CD4-positive, alpha-beta T cell treated with Interleukin-6 for 4 hours (primary cell): ENCODE measurements at places on chromosomes 16 and 17.

DNA sequence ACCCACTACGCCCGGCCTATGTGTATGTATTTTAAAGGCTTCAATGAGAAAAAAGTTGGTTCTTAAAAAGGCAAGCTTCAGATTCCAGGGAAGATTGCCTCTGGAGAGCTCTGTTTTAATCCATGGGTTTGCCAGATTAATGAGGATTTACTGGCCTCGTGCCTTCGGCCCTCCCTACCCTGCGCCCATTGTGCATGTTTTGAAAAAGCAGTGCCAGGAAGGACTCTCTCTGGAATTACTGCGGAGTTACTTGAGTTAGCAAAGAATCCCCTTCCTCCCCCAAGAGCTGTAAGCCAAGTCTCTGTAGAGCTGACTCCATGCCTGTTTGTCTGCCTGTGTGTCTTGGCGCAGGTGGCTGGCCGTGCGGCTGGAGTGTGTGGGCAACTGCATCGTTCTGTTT is 98.9 kb downstream of the ABCC6 start:
- no peak for DNase-seq

- no peak for DNase-seq
These were observed 237.3 kb upstream of the TNRC6C start for GRCh38 chr17:77720946-77721845.

DNA sequence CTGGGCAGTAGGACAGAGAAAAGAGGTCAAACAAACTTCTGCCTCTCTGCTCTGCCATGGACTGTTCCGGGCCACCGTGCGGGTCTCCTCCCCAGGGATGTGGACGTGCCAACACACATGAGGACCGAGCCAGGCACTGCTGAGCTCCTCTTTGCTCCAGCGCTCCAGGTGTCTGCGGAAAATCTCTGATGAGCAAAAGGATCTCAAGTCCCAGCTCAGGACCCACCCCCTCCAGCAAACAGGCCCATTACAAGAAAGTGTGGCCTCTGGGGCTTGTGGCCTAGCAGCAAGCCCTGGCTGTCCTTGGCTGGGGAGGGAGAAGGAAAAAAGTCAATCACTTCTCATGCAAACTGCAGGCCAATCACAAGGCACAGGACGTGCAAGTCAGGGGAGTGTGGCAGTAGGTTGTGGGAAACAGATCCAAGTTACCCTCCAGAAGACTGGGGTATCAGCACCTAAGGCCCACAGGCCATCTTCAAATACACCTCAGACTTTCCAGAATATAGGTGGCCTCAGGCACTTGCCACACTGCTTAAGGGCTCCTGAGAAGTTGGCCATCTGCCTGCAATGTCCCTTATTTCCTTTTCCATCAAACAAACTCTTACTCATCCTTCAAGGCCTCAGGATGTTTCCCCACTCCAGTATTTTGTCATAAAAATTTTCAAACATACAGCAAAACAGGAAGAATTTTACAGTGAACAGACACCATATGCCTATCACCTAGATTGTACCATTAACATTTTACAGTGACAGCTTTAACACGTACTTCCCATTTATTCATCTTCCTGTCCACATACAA is 36.0 kb upstream of the SREBF1 start:
- DNase-seq, result no peak

DNA sequence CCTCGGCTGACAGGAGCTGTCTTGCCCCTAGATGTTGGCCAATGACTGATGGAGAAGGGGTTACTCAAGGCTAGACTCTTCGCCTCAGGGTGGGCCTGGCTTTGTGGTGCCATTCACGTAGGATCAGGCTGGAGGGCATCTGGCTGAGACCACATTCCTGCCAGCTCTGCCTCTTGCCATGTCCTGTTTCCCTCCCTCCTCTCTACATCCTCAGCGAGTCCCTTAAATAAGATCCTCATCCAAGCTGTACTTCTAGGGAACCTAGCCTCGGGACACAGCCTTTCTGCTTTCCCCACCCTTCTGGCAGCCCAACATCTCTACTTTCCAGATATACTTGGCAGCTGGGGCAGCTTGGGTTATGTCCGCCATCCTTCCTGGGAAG is 27.9 kb upstream of the EFCAB13 start:
- no peak for DNase-seq

DNA sequence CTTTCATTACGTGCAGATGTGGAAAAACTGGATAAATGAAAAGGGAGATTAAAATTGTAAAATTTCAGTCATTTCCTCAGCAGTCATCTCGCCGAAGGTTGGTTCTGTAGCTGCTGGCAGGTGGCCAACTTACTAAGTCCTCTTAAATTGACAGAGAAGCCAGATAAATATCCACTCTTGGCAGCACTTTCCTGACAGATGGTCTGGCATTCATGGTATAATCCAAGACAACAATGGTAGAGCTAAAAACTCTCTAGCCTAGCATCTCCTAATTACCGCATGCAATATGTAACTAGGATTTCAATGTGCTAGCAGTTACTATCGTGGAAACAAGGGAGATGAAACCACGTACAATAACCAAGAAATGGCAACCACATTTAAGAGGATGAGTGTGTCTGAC is 306.3 kb downstream of the CNTNAP4 start:
- no peak for DNase-seq

DNA sequence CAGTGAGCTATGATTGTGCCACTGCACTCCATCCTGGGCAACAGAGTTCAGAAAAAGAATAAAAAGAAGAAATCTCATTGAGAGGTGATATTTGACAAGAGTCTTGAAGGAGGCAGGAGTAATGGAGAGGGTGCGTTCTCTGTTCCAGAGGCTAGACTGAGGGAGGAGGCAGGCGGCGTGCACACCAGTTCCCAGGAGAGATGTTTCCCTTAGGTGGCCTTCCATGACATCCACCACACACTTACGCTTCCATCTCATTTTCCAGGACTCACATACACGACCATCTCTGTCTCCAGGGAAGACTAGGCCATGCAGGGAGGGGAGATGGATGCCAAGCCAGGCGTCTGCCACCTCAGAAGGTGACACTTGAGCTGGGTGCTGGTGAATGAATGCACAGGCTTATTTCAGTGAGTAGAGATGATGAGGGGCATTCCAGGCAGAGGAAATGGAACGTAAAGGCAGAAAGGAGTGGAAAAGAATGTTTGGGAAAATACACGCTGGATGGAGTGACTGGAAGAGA is 25.3 kb upstream of the N4BP1 start:
- no peak for DNase-seq

DNA sequence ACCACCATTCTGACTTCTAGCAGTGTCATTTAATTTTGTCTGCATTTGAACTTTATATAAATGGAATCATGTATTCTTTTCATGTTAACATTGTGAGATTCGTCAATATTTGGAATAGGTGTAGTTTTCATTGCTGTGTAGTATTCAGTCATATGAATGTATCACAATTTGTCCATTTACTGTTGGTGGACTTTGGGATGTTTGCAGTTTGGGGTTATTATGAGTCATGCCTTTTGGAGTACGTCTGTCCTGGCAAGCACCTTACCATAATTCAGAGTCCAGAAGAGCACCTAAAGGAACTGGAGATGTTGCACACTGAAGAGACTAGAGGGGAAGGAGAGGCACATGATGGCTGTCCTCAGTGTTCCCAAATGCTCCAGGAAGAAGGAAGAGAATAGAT is 3.1 kb upstream of the PHKG2 start:
- DNase-seq, result no peak

GRCh38 chr16:31351942-31352325 is 3.0 kb upstream of the ITGAX start:
- no peak for DNase-seq

DNA sequence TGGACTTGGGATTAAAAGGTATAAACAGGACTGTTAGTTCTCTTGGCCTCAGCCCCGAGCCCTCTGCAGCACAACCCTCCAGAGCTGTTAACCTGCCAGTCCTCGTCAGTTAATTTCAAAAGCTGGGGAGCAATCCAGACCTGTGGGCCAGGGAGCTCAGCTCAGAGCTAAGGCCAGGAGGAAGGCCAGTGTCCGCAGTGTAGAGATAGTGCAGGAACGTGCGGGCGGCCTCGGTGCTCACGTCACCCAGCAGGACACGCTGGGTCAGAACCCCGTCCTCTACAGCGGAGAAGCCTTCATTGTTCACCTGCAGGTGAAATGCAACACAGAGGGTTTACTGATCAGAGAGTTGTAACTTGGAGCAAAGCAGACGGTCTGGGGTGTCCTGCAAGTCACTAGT is 15.4 kb upstream of the NLRC3 start:
- no peak for DNase-seq

GRCh38 chr17:35892091-35893035 is 12.2 kb upstream of the CCL5 start:
- peak; percentile 63 for DNase-seq

DNA sequence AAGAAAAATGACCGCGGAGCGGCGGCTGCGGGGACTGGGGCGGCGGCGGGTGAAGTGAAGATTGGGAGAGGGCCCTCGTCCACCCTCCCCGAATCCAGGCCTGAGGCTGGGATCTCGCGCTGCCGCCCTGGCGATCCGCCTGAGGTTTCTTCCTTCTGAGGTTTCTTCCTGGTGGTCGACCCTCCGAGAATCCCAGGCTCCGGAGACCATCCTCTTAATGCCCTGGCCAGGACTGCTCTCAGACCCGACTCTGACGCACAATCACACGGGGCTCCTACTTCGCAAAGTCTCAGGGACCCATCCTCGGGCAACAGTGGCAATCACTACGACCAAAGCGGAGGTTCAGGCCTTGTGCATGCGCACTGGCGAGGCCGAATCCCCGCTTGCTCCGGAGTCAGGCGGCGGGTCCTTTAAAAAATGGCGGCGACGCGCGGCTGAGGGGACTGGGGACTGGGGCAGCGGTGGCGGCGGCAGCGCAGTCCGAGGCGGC is 18.0 kb upstream of the KCNJ18 start:
- DNase-seq, result no peak

DNA sequence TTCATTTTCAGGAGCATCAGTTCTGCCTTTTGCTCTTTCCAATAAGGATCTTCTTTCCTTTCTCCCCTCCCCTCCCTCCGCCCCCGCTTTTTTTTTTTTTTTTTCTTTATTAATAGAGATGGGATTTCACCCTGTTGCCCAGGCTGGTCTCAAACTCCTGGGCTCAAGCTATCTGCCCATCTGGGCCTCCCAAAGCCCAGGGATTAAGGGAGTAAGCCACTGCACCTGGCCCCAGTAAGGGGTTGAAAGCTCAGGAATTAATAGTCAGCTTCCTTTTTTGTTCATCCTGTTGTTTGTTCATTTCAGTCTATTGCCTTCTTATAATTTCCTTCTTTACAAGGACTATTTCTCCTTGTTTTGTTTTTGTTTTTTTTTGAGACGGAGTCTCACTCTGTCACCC is 7.9 kb upstream of the C17orf58 start:
- no peak for DNase-seq

GRCh38 chr16:47254756-47255155 is 111.0 kb upstream of the NETO2 start:
- DNase-seq, result no peak

GRCh38 chr16:69709456-69710084 is 16.8 kb downstream of the NQO1 start:
- no peak for DNase-seq

- no peak for DNase-seq
These were observed 32.1 kb downstream of the JPH3 start for GRCh38 chr16:87634411-87634810.

DNA sequence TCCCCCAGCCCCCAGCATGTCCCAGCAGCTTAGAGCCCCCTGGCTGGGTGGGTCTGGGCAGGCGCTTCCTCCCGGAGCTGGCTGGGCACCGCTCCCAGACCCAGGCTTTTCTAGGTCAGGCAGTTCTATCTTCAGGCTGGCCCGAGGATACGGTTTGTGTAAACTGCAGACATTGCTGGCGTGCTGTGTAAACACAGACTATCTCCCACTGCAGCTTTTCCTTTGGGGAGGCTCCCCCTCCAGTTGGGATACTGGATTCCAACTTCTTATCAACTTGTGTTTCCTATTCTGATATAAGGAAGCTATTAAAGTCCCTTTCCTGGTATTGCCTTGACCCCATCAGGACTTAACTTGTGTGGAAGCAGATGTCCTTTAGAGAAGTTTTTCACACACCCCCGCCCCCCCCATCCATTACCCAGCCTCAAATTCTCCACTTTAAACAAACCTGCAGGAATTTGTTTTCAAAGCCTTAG is 18.3 kb upstream of the GNA13 start:
- no peak for DNase-seq

- no peak for DNase-seq
These were observed 11.9 kb downstream of the SBK1 start for GRCh38 chr16:28304214-28304613.

DNA sequence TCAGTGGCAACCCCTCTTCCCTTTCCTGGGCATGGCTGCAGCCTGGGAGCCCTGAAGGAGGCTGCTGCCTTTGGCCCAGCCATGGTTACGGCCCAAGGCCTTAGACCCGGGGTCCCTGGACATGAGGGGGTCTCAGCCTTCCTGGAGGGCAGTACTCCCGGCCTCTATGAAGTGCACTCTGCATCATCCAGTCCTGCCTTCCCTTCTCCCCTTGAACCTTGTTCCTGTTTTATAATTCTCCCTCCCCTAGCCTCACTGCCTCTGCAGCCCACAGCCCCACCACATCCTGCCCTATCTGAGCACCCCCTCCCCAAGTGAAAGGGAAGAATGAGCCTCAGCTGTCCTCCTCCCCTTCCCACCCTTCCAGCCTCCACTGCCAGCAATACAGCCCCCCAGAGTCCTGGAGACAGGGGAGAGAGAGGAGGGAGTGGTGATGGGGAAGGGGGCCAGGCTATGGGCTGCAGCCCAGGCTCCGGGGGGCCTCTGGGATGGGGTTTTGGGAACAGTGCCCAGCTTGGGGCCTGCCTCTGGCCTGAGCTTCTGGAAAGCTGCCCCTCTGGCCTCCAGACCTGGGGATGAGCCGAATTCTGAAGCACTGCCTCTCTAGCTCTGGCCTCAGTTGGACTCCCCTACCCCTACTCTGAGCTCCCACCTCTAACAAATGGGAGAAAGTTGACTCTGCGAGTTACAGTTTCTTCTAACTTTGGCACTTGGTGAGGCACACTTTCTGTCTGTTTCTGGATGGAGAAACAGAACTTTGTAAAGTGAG is 7.6 kb downstream of the CCR7 start:
- DNase-seq, result peak; percentile 37

DNA sequence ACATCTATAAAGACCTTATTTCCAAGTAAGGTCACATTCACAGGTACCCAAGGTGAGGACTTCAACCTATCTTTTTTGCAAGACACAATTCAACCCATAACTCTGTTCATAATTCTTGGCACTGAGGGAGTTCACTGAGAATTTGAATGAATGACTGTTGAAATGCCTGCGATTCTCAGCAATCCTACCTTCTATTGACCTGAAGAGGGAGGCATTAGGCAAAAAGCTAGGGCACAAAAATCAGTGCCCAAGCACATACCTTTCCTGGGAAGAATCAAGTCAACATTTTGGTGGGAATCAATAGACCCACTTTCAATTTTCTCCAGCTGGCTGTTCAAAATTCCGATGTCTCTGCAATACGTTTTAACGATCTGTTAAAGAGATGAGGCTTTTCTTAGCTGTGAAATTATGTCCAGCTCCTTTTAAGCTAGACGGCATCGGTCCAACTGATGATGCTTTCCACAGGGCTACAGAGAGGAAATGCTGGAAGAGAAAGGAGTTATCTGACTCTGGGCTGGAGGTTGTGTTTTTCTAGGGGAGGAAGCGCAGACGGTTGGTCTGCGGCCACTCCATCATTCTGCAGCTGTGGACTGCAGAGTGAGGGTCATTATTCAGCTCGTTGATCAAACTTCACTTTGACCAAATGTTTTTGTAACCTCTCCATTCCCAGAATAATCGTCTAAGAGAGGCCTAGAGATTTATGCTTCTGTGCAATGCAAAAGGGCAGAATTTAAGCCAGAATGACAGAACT is 25.2 kb downstream of the BCO1 start:
- DNase-seq, result no peak
